ENCODE measurements at places on chromosomes 7 and 10. TPM values are rescaled to one million over a fixed set of nuclear protein-coding genes. Genes with fewer than 3 reads are reported as not detected.

Gene NPVF
- total RNA-seq = not detected

Gene ZNF727
- total RNA-seq = 14.9 TPM

Gene PRKG1
- 89.1 TPM for total RNA-seq

DNA sequence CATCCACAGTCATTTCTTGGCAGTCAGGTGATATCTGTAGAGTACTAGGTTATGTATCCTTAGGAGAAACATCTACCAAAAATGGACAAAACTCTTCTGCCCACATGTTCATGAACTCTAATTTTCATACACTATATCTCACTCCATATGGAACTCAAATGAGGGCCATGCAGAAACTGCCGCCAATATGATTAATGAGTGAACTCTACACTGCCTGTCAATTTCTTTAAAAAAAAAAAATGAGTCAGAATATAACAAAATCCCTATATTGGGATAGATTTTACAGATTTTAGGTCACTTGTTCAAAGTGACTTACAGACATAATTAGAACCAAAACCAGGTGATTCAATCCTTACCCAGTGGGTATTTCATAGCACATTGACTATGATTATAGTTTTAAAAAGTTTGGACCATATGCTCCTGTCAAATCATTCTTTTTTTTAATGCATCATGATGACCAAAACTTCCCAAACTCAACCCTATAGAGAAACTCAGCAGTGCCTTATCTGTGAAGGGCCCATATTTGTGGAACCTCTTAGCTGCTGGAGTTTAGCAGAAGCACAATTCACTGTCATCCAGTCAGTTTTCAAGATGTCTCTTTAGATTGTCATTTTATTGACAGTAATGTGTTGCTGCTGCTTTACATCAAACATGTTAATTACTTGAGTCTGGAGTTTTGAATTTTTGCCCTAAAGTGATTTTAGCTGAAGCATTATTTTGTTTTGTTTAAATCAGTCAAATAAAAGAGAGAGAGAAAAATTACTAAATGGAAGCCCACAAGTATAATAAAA lies 11.1 kb downstream of the LRRN3 start:
- DNase-seq = no peak
- H3K4me3 ChIP-seq = no peak overlapping the region

GRCh38 chr7:18890885-18891621 lies 226.4 kb downstream of the TWIST1 start:
- H3K27me3 ChIP-seq = no peaks in the 10 kb centered on the region
- no peaks in the 10 kb centered on the region for H3K4me1 ChIP-seq
- H3K27ac ChIP-seq = no peak overlapping the region
- no peak overlapping the region for H3K4me3 ChIP-seq

Gene ARMC3
- not detected for total RNA-seq

Gene ST8SIA6
- total RNA-seq = not detected

Gene FAM13C
- total RNA-seq = 47.9 TPM

Gene NUP205
- 51.2 TPM for total RNA-seq

DNA sequence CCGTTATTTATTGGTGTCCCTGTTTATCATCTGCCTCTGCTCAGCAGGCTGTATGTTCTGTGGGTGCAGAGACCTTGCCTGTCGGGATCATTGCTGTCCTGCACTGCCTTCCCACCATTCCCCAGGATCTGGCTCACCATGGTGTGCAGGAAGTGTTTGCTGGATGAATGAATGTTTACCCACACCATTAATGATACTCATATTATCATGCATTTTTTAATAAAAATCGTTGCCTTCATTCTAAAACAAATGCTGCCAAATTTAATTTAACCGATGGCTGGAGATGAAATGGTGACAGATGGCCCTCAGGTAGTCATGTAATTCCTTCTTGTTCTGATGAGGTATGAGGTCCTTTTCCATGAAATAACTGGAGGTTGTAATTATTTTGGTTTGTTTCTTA lies 22.5 kb downstream of the PLPP4 start:
- no peak overlapping the region for H3K27ac ChIP-seq
- H3K27me3 ChIP-seq = no peaks in the 10 kb centered on the region

DNA sequence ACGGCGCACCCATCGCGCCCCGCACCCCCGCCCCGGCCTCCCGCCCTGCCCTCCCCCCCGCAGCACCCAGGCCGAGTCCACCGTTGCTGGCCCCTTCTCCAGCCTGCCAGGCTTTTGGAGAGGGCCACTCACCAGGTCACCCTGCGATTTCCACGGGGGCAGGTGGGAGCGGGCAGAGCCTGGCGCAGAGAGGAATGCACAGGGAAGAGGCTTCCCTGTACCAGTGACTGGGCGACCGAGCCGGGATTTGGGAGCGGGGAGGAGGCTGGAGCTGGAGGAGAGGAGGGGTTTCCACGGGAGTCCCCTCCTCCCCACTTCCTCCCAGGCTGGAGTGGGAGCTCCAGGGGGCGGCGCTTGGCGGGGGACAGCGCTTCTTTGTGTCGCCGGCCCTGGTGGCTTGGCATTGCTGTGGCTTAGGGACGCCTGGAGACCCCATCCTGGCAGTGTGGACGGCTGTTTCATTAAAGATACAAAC lies 19.3 kb downstream of the TCAF1 start:
- DNase-seq = no peak
- H3K36me3 ChIP-seq = no peaks in the 10 kb centered on the region
- peak overlapping the region; percentile 32 for H3K4me3 ChIP-seq

- no peak overlapping the region for H3K27ac ChIP-seq
- no peak overlapping the region for H3K4me3 ChIP-seq
- no peaks in the 10 kb centered on the region for H3K4me1 ChIP-seq
Measured at GRCh38 chr10:8112230-8112905, 57.9 kb downstream of the GATA3 start.

Data from Peyer's patch (tissue), 4 donors.